ENCODE measurements at places on chromosomes 11 and 22. TPM values are rescaled to one million over a fixed set of nuclear protein-coding genes. Genes with fewer than 3 reads are reported as not detected.

DNA sequence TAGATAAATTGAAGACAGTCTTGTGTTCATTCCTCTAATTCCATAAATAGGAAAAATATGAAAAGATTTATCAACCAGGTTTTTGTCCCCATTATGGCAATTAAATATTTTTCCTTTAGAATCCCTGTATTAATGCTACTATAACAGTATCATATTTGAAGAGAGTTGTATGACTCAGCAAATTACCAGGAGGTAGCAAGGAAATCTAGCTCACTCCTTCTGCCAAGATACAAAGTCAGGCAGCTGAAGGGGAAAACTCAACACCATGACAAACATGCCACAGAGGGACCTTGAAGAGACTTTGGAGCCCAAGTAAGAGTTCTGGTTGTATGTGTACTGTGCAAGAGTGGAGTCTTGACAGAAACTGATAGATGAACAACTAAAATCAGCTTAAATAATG, 143.3 kb downstream of the GUCY1A2 start:
- H3K27ac ChIP-seq = no peak overlapping the region
- H3K36me3 ChIP-seq = no peaks in the 10 kb centered on the region
- peaks cover 6% of the 10 kb centered on the region for H3K4me1 ChIP-seq

DNA sequence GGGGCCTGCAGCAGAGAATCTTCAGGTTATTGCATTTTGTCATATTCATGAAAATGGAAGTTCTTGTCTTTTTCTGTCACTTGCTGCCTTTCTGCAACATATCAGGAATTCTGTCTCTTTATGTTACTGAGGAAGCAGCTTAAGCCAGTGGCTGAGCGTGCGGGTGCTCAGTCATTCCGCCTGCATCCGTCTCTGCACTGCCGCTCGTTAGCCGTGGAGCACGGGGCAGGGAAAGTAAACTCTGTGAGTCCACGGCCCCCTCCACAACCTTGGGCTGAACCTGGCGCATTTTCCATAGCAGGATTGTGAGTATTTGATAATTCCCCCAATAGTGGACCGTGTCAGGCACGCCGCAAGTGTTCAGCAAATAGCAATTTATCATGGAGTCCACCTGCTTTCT, 1007.7 kb downstream of the BRD1 start:
- H3K27ac ChIP-seq = no peak overlapping the region
- H3K36me3 ChIP-seq = no peaks in the 10 kb centered on the region
- H3K4me1 ChIP-seq = no peaks in the 10 kb centered on the region
- no peaks in the 10 kb centered on the region for H3K27me3 ChIP-seq

GRCh38 chr11:34975482-34975881, 59.1 kb downstream of the PDHX start:
- no peak overlapping the region for H3K27ac ChIP-seq
- H3K4me3 ChIP-seq = no peak overlapping the region
- H3K27me3 ChIP-seq = no peaks in the 10 kb centered on the region
- DNase-seq = no peak
- H3K36me3 ChIP-seq = peaks cover 19% of the 10 kb centered on the region

DNA sequence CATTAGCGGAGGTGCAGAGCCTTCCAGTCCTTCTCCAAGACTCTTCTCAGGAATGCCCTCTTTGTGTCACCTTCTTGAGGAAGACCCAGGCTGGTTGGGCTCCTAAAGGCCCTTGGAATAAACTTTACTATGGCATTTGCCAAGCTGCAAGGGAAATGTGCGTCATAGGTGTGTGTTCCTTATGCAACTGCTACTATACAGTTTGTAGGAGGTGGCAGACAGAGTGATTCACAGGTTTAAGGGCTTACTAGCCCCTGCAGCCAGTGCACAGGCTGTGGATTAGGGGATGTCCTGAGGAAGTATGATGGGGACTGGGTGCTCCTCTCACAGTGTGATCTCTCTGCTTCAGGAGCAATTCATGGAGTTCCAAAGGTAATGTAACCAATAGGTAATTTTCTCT, 74.6 kb downstream of the TENM4 start:
- no peak overlapping the region for H3K4me3 ChIP-seq
- no peaks in the 10 kb centered on the region for H3K27me3 ChIP-seq
- no peaks in the 10 kb centered on the region for H3K36me3 ChIP-seq
- no peak overlapping the region for H3K27ac ChIP-seq

The SCGB2A2 gene
- not detected for total RNA-seq

The CNGA4 gene
- total RNA-seq = not detected

The NCR3LG1 gene
- 0.74 TPM for total RNA-seq

DNA sequence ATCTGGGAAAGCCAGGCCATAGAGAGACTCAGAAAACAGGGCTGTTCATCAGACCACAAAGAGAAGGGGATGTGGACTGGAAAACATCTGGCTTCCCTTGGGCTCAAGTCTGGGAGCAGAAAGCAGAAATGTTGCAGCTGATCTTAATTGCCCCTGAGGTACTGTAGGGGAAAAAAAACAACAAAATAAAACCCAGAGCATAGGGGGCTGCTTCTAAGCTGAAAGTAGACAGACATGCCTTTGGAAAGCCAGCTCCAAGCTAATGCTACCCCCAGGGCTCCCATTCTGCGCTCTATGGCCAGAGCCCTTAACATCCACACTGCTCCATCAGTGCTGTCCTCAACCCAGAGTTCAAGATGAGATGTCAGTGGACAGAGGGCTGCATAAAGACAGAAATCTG, 2.0 kb upstream of the PACSIN3 start:
- H3K4me3 ChIP-seq = no peak overlapping the region
- DNase-seq = no peak
- H3K27me3 ChIP-seq = peaks cover 47% of the 10 kb centered on the region
- H3K27ac ChIP-seq = no peak overlapping the region
- H3K4me1 ChIP-seq = peaks cover 20% of the 10 kb centered on the region

DNA sequence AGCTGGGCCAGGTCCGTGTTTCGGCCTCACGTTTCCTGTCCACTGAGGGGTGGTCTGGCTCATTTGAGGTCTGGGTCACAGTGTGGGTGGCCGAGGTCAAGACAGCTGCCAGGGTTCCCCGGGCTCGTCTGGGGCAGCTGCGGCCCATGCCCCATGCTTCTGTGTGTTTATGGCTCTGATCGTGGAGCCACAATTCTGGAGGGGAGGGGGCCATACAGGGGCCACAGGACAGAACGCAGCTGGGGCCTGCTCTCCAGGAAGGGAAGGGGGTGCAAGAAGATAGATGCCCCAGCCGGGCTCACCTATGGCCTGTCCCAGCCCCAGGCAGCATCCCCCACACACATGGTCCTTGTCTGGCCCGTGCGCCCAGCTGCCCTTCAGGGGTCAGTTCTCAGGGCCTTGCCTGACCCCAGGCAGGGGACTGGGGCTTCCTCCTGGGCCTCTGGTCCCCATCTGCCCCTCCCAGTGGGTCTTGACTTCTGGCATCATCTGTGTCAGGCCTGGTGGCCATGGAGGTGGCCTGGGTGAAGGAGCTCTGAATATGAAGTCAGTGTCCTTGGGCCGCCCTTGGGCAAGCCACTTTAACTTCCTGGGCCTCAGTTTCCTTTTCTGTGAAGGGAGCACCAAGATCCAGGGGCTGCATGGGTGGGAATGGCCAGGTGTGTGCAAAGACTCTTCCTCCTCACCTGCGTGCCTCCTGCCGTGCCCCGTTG, 8.4 kb downstream of the TSPAN32 start:
- no peaks in the 10 kb centered on the region for H3K36me3 ChIP-seq
- no peak overlapping the region for H3K4me3 ChIP-seq
- no peak for DNase-seq
- no peak overlapping the region for H3K27ac ChIP-seq
- H3K4me1 ChIP-seq = no peaks in the 10 kb centered on the region
- no peaks in the 10 kb centered on the region for H3K27me3 ChIP-seq

- no peaks in the 10 kb centered on the region for H3K36me3 ChIP-seq
- peak; percentile 75 for DNase-seq
- H3K4me3 ChIP-seq = no peak overlapping the region
- H3K27ac ChIP-seq = no peak overlapping the region
- no peaks in the 10 kb centered on the region for H3K27me3 ChIP-seq
- peaks cover 12% of the 10 kb centered on the region for H3K4me1 ChIP-seq
Measured at GRCh38 chr11:14300661-14301304, 58.2 kb downstream of the RRAS2 start.

DNA sequence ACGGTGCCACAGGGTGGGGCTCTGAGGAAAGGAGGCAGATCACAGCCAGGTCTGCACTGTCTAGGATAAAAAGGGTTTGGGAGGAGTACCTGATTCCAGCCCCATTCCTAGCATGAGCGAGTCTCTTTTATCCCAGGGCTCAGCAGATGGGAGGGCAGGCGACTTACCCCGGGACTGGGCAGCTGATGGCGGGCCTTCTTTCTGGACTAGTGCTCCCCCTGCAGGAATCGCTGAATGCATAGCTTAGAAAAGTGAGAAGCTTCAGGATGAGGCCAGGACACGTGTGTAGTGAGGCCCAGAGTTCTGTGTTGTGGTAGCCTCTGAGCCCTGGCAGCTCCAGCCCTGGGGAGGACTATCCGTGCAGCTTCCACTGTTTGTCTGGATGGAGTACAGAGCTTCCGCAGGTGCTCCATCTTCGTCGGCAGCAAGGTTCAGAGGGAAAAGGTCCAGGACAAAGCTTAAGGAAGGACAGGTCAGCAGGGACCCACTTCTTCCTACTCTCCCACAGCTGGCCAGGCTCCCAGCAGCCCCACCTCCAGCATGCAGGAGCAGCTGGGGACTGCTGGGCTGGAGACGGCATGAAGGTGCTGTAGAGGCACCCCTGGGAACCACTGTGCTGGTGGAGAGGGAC, 30.4 kb downstream of the COMMD9 start:
- H3K4me3 ChIP-seq = no peak overlapping the region
- H3K4me1 ChIP-seq = peaks cover 11% of the 10 kb centered on the region
- H3K27me3 ChIP-seq = no peaks in the 10 kb centered on the region
- no peak overlapping the region for H3K27ac ChIP-seq
- DNase-seq = peak; percentile 84
- no peaks in the 10 kb centered on the region for H3K36me3 ChIP-seq

The KCNJ11 gene
- total RNA-seq = 5.0 TPM

DNA sequence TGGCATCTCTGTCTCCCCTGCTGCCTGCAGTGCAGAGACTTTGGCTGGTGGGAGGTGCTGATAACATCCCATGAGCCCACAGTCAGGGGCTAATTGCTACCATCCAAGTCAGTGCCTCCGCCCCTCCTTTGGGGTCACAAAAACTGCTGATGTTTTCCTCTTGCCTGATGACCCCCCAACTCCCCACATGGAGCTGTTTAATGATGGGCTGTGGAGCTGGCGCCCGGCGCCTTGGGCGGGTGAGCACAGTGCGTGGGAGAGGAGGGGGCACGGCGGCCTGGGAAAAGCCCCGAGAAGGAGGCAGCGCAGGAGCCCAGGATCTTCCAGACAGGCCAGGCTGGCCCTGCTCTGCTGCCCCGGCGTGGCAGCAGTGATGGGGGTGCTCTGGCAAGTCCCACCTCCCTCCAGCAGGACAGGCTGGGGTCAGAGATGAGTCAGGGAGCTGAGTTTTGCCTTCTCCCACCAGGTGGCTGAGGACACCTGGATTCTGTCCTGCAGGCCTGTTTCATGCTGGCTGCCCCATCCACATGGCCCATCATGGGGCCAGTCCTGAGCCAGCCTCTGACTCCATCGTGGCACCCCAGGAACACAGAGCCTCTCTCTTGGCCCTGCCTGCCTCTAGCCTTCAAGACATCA, 43.8 kb downstream of the NECTIN1 start:
- no peak overlapping the region for H3K27ac ChIP-seq
- peaks cover 59% of the 10 kb centered on the region for H3K4me1 ChIP-seq
- H3K27me3 ChIP-seq = no peaks in the 10 kb centered on the region
- H3K4me3 ChIP-seq = no peak overlapping the region
- DNase-seq = no peak
